ENCODE measurements at places on chromosomes 13 and 19. TPM values are rescaled to one million over a fixed set of nuclear protein-coding genes. Genes with fewer than 3 reads are reported as not detected.

DNA sequence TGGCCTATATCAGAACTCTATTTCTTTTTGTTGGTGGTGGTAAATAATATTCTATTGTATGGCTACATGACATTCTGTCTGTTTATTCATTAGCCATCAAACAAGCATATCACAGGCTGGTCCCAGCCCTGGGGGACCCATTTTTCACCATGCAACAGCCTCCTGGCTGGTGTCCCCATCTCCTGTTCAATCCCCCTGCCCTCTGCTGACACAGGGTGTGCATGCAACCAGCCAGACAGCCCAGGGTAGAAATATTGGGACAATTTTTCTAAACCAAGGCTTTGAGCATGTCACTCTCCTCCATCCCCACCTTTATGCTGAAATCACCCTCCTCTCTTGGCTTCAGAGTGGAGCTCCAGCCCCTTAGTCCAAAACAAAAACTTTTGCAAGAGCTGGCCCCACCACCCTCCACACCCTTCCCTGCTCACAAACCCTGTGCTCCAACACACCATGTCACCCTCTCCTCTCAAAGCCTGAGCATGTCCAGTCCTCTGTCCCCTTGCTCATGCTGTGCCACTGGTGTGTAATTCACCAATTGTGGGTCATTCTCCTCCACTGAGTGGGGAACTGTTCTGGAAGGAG lies 153.0 kb upstream of the UQCRFS1 start:
- no peak overlapping the region for H3K27ac ChIP-seq
- no peaks in the 10 kb centered on the region for H3K4me1 ChIP-seq
- no peak for DNase-seq
- no peak overlapping the region for H3K4me3 ChIP-seq
- no peaks in the 10 kb centered on the region for H3K27me3 ChIP-seq

The THSD8 gene
- not detected for total RNA-seq

DNA sequence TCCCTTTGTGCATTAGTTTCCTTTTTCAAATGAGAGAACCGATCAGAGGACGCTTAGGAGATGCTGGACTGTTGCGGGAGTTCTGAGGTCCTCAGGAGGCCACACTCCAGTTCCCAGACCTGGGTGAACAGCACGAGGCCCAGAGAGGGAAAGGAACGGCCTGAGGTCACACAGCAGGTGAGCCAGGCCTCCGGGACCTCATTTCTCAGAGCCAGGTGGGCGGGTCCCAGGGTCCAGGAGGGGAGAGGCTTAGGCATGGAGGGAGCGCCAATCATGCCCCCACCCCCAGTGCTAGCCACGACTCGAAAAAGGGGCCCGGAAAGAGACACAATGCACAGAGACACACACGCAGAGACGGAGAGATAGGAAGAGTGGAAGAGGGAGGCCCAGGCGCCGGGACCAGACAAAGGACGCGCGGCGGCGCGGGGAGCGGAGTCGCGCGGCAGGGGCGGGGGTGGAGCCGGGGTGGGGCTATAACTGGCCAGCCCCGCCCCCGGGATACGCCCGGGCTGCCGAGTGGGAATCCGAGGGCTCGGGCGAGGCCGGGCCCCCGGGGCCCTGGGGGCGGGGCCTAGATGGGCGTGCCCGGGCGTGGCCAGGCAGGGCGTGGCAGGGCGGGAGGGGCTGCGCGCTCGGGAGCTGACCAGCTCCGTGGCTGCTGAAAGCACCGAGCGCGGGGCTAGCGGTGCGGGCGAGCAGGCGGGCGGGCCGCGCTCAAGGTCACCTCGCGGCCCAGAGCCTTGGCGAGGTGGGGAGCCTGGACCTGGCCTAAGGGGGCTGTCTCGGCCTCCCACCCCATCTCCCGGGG lies 1.6 kb downstream of the ELAVL3 start:
- peaks cover 2% of the 10 kb centered on the region for H3K4me1 ChIP-seq
- 0 out of 2 replicates have a peak, but pooled peaks cover 2% of the 10 kb centered on the region for H3K36me3 ChIP-seq
- no peak overlapping the region for H3K4me3 ChIP-seq
- DNase-seq = no peak
- peaks cover 50% of the 10 kb centered on the region for H3K27me3 ChIP-seq

DNA sequence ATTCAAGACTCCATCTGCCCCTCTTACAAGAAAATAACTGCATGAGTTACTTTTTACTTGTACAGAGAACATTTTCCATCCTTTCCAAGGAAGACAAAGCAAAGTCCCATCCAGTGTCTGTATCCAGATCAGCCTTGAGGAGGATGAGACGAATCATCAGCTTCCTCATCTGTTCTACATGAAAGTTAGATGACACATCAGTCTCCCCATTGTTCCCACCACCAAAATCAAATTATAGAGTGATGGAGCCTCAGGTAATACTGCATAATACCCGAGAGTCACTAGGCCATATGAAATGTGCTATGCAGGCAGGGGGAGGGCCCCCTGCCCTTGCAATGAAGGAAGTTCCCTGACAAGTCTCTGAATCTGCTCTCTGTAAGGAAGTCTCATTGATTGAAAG lies 1244.6 kb upstream of the SLC10A2 start:
- no peaks in the 10 kb centered on the region for H3K36me3 ChIP-seq
- DNase-seq = no peak
- H3K27me3 ChIP-seq = no peaks in the 10 kb centered on the region
- H3K4me3 ChIP-seq = no peak overlapping the region
- H3K4me1 ChIP-seq = peaks cover 2% of the 10 kb centered on the region

The CEACAM20 gene
- total RNA-seq = not detected

The KLK10 gene
- total RNA-seq = not detected

- no peak overlapping the region for H3K4me3 ChIP-seq
- no peak for DNase-seq
- H3K36me3 ChIP-seq = no peaks in the 10 kb centered on the region
- peaks cover 42% of the 10 kb centered on the region for H3K27me3 ChIP-seq
- H3K4me1 ChIP-seq = no peaks in the 10 kb centered on the region
- no peak overlapping the region for H3K27ac ChIP-seq
These were observed 85.4 kb upstream of the TM9SF2 start for GRCh38 chr13:99415851-99416331.

The BCL3 gene
- 1.6 TPM for total RNA-seq

The ZNF296 gene
- not detected for total RNA-seq

The CALR3 gene
- total RNA-seq = not detected

The ATP12A gene
- total RNA-seq = not detected
